ENCODE measurements at places on chromosomes 3 and 15. TPM values are rescaled to one million over a fixed set of nuclear protein-coding genes. Genes with fewer than 3 reads are reported as not detected.

GRCh38 chr15:75713338-75713895 lies 769 bp upstream of the CSPG4 start:
- DNase-seq = peak; percentile 21

DNA sequence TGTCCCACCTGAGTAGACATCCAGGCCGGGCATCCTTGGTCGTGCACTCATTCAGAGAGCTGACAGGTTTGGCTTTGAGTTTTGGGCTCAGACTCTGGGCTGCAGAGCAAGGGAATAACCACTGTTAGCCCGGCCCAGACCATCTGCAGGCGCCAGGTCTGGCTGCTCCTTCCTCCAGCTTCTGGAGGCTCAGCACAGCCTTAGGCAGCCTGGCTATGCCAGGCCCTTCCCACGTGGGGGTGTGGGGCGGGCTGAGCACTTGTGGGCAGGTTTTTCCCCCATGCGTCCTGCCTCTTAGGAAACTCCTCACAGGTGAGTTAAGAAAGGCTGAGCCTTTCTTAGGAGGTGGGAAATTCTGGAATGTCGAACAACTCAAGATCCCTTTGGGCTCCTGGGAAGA lies 11.2 kb downstream of the PLA2G4B start:
- peak; percentile 32 for DNase-seq

DNA sequence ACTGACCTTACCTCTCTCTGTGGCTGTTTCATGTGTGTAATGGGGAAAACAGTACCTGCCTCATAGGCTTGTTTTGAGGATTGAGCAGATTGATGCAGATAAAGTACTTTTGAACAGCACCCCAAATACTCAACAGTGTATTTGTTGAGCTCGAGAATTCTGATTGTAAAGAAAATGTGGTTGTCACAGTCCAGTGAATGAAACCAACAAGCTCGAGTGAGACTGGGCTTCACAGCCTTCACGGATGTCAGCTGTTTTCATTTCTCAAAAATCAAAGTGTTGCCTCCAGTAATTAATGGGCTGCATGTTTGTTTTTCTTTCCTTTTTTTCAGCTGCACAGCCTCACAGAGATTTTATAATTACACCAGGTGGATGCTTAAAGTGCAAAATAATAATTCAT lies 43.7 kb downstream of the PARP15 start:
- no peak for DNase-seq

DNA sequence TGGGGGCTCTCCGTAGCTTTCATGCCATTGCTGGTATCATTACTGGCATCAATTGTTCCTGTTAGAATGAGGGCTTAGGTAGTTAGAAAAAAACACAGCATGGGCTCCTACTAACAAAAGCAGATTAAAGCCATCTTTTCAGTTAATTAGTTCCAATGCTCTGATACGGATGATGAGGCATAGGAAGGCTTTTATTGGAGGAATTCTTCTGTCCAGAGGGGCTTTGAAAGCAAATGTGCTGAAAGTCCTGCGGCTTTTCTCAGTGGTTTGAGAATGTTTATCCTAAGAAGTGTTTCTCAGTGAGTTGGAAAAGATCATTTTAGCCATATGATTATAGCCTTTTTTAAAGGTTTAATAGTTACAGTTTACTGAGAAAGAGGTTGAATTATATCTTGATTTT lies 198.5 kb downstream of the THSD4 start:
- DNase-seq = no peak

GRCh38 chr15:78641749-78642275 lies 802 bp upstream of the CHRNB4 start:
- no peak for DNase-seq

DNA sequence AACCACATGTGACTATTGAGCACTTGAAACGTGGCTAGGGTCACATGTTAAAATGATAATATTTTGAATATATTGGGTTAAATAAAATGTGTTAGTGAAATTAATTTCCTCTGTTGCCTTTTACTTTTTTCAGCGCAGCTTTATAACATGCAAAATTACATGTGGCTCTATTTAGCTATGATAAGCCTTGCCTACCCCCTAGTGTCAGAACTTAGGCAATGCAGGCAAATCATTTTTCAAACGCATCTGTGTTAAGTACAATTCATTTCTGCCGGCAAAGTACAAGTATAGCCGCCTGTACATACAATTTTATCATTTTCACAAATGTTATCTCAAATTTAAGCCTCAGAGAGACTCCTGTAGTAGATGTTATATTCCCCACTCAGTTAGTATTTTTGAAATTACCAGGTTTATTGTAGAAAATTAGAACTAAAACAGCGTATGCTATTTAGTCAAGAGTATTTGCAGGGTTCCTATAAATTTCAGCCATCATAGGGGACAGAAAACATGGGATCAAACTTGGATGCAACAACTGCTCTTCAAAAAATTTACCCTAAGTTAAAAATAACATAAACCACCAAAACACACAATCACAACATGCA lies 56.1 kb downstream of the TAFA4 start:
- DNase-seq = peak; percentile 74

C3orf70 gene
- not detected for total RNA-seq

KLHL6 gene
- not detected for total RNA-seq

DNA sequence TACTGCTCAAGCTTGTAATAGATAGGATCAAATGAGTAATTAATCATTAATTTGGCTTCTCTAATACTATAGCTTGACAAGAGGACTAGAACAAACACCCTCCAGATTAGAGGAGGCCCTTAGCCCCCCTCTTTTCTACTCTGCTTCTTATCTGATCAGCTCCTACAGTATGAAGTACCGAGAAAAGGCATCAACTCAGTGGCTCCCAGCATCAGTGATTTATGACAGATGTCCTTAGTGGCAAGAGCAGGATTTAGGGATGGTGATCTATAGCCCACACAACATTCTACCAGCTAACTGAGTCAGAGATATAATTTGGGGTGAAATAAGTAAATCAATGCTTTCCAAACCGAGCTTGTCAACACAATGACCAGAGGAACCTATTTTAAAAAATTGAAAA lies 541.1 kb downstream of the NLGN1 start:
- no peak for DNase-seq

GRCh38 chr3:182364723-182365650 lies 428.3 kb upstream of the ATP11B start:
- peak; percentile 88 for DNase-seq

HESX1 gene
- total RNA-seq = 0.66 TPM

DNA sequence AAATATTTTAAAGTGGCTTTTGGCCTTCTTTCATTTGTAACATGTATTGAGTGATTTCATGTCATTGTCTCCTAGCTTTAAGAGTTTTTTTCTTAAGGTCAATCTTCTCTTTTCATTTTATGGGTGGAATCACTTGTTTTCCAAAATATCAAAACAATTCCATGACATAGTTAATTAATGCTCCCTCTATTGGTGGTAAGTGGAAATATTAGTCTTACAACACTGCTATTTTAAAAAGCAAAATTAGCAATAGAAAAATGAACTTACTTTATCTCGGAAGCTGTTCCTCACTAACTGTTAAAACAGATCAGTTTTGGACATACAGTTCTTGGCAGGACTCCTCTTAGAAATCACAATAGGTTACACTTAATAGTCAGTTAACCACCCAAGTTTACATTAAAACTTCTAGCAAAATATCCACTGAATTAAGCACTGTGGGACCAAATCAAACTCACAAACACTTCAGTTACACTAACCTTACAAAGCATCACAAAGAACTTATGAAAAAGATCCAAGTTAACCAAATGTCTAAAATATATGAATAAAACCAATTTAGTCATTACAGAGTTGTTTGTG lies 42.4 kb downstream of the TIGIT start:
- DNase-seq = no peak

PDZRN3 gene
- total RNA-seq = not detected

- DNase-seq = peak; percentile 16
Observed at GRCh38 chr3:29577250-29577649, 296.4 kb downstream of the RBMS3 start.

ASB7 gene
- total RNA-seq = 14.3 TPM

DNA sequence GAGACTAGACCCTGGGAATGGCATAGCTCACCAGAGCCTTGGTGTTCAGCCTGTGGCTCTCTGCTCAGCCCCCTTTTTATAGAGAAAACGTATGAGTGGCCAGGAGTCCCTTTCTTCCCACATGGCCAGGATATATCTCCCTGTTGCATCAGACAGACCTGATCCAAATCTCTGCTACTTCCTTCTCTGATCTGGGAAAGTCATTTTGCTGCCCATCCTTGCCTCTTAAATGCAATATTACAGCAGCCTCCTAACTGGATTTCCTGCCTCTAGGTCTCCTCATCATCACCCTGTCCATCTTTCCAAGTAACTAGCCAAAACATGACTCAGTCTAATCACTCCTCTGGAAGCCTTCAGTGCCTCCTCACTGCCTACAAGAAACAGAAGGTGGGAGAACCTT lies 42.9 kb downstream of the CTDSPL start:
- DNase-seq = peak; percentile 16

GPR87 gene
- 51.8 TPM for total RNA-seq

- DNase-seq = no peak
Observed at GRCh38 chr15:53530761-53531160, 228.7 kb downstream of the WDR72 start.

DNA sequence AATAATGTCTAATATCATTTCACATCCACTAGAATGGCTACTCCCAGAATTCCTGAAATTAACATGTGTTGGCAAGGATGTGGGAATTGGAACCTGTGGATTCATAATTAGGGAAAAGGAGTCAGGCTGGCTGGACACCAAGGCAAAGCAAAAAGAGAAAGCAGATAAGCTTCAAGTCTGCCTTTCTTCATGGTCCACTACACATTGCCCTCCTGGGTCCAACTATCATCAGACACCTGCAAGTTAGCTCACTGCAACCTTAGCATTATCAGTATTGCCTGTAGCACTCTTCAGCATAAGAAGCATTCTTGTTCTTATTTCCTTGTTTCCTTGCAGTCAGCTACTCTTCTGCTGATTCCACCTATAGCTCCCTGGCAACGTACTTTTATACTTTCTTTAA lies 124.3 kb downstream of the ZNF280D start:
- DNase-seq = no peak

- no peak for DNase-seq
Observed at GRCh38 chr3:134690226-134690625, 39.4 kb upstream of the KY start.

DNA sequence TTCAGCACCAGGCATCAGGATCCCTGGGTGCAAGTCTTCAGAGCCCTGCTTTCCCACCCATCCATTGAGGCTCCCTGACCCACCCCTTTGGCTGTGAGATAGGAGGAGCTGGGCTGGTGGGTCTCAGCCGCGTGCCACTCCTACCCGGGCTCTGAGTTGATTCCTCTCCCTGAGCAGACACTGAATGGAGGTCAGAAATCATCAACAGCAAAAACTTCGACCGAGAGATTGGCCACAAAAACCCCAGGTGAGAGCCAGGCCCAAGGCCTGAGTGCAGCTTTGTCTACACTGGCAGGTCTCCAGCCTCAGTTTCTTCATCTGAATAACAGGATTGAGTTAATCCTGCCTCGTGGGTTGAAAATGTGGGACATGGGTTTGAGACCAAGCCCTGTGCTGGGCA lies 7.8 kb downstream of the TMEM43 start:
- DNase-seq = no peak

MYL3 gene
- not detected for total RNA-seq

GOLGA6L4 gene
- total RNA-seq = 2.3 TPM

DNA sequence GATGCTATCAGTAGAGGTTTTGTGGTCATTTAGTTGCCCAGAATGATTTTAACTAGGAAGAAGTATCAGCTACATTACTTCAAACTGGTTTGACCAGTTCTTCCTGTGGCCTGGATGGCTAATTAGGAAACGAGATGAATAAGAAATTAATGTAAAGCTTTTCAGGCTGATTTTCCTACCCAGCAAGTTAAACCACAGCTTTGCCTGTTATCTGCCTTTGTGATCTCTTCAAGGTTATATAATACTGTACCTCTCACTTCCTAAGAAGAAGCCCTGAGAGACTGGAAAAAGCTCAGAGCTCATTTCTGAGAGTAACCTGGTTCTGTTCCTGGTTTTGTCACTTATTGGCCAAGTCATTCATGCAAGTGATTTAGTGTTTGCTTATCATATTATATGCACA lies 782.2 kb upstream of the GOLIM4 start:
- DNase-seq = no peak

DNA sequence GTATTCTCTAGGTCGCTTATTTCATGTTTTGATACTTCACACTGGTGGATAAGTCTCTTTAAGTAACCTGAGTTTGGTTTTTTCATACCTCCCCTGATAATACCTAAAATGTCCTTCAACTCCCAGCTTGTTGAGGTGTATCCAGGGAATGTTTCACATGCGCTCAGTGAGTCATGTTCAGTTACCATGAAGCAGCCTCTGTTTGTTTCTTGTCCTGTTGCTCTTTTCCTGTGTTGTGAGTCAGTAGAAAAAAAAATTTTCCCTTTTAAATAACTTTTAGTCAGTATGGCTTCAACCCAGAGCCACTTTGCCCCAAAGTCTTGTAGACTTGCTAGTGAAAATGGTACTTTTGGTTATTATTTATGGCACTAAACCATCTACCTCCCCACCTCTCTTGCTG lies 278.4 kb upstream of the ZPLD1 start:
- peak; percentile 90 for DNase-seq

- DNase-seq = no peak
Observed at GRCh38 chr3:159796226-159796625, 192.4 kb upstream of the IL12A start.

ADGRG7 gene
- total RNA-seq = not detected

GRCh38 chr3:141455603-141456300 lies 31.1 kb upstream of the RASA2 start:
- no peak for DNase-seq

TRAT1 gene
- total RNA-seq = not detected

- DNase-seq = no peak
Observed at GRCh38 chr3:182524711-182525401, 268.4 kb upstream of the ATP11B start.

STRIT1 gene
- total RNA-seq = not detected

- DNase-seq = no peak
Observed at GRCh38 chr15:80878867-80879250, 99.7 kb downstream of the CEMIP start.

APEH gene
- 127 TPM for total RNA-seq

Measured in MCF 10A (cell line).